ENCODE measurements at places on chromosomes 3 and 15.
A peak's percentile ranks its signal among the peaks of the same experiment; 100 is the strongest.

DNA sequence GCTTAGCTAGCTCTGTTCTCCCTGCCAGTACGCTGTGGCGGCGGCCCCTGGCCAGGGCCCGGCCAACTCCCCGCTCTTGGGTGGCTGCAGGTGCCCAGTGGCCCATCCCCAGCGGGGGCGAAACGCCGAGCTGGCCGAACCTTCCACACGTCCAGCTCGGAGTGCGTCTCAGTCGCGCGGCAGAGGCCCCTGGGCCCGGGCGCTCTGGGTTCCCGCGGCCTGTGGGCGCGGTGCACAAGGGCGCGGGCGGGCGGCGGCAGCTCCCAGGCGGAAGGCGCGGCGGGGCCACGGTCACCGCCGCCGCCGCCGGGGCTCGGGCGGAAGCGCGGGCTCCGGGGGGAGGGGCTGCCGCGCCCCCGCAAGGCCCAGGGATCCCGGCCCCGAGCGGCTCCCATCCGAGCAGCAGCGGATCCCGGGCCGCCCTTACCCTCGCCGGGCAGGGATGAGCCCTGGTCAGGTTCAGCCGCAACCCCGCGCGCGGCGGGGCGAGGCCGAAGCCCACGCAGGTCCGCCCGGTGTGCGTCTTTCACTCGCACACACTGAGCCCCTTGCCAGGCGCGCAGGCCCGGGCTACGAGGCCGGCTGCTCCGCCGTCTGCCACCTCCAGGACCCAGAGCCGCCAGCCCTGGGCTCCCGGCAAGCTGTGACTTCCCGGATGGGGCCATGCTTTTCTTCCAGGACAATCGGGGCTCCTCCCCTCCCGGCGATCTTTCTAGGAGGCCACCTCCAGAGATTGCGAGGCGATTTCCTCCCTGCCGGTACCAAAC, 54.2 kb downstream of the CCDC54 start:
- peak; percentile 54 for DNase-seq

DNA sequence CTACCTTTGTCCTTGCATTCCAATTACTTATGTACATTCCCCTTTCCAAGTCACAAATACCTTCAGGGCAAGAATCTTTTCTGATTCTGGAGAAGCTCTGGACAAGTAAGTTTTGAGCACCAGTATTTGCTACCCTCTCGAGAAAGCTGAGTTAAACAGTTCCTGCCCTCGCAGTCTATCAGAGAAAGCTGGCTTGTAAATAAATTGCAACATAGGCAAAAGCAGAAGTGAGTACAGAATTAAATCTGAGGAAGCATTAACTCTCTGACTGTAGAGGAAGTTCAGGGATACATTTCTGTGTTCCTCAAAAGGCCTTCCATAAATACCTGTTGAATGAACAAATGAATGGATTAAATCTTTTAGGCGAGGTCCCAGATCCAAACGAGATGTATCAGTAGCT, 1.2 kb downstream of the OSBPL11 start:
- DNase-seq, result no peak

DNA sequence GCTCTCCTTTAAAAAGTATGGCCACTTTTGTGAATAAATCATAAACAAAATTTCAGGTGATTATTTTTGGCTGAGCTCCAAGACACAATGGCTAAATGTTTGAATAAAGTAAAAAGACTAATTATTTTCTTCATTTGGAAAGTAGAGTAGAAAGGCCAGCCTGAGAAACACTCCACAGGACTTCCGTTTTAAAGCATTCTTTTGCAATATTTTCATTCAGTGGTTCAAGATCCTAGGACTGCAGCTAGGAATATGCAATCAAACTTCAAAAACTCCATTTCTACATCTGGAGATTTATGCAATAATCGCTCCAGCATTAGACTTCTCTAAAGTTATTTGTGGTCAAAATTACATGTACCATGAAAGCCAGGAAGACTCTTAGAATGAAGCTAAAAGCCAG, 62.8 kb downstream of the MECOM start:
- no peak for DNase-seq

- no peak for DNase-seq
These were observed 173.9 kb upstream of the CD96 start for GRCh38 chr3:111368056-111368455.

DNA sequence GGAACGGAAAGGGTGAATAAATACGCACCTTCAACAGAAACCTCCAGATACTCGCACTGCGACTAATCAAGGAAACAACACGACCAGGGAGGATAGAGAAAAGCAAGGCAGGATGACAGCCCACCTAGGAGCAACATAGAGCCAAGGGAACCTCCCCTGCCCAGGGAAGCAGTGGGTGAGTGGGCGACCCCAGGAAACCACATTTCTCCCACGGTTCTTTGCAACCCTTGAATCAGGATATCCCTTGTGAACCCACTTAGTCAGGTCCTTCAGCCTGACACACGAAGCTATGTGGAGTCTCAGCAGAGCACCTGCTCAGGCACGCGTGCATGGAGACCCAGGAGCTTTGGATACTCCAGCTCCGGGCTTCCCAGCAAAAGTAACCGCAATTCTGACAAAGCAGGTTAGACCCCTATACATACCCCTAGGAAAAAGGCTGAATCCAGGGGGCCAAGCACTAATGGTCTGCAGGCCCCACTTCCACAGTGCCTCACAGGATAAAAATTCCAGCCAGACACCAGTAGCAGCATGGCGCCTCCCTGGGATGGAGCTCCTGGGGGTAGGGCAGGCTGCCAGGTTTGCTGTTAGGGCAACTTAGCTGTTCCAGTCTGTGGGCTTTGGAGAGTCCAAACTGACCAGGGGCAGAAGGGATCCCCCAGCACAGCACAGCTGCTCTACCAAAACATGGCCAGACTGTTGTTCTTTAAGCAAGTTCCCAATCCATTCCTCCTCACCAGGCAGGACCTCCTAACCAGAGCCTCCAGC, 38.4 kb upstream of the PXYLP1 start:
- DNase-seq, result no peak

- no peak for DNase-seq
These were observed 279.1 kb upstream of the IGF1R start for GRCh38 chr15:98369081-98369716.

- no peak for DNase-seq
These were observed 26.1 kb downstream of the FNDC3B start for GRCh38 chr3:172065527-172065926.

DNA sequence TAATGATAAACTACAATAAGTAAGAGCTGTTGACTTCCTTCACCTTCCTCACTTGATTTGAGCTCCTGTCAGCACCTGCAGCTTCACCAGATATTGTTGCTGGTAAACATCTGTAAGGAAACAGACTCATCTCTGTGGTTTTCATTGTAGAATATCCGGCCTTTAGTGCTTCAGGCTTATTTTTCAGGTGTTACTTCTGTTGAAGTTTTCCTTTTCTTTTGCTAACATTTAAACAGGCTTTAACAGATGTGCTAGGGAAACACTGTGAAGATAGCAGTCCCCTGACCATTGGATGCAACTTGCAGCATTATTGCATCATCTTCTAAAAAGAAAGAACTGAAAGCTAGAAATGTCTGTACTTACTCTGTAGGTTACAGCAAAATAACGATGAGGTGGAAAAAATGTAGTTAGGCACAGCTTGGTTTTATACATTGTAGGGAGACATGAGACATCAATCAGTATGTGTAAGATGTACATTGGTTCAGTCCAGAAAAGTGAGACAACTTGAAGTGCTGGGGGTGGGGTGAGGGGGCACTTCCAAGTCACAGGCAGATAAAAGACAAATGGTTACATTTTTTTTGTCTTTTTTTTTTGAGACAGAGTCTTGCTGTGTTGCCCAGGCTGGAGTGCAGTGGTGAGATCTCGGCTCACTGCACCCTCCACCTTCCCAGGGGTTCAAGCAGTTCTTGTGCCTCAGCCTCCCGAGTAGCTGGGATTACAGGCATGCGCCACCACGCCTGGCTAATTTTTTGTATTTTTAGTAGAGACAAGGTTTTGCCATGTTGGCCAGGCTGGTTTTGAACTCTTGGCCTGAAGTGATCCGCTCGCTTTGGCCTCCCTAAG, 10.2 kb downstream of the EDEM1 start:
- DNase-seq, result no peak

DNA sequence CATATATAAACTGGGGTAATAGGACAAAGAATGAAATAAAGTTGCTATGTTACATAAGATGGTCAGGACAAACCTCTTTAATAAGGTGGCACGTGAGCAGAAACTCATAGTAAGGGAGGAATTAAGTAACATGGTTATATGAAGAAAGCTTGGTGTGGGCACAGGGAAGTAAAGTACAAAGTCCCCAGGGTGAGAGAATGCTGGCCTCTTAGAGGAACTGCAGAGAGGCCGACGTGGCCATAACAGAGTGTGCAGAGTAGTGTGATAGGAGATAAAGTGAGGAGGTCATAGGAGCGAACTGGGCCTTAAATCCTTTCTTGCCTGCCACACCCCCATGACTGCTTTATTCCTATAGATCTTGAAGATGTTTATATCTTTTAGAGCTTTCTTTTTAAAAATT, 17.4 kb upstream of the RBMS3 start:
- DNase-seq, result no peak

DNA sequence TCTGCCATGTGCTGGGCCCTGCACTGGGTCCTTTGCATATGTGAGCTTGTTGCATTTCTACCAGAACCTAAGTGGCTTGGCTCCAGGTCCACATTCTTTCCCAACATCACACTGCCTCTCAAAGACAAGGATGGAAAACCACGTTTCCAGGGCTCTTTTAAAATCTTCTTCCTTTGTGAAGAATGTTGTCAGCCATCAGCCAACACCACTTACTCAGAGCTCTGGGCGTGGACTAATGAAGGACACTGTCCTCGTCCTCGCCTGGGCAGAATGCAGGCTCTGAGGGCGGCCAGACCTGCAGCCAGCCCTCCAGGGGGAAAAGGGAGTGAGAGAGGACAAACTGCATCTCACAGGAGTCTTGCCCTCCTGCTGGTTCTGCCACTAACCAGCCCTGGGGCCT, 49.7 kb downstream of the MAGEF1 start:
- DNase-seq, result no peak

Measured in activated T-cell treated with anti-CD3 and anti-CD28 coated beads, Interleukin-2, amount 50 U/mL, for 1 hour (primary cell).